WERI-Rb-1 (cell line): ENCODE measurements at places on chromosomes 12 and 14.
A peak's percentile ranks its signal among the peaks of the same experiment; 100 is the strongest.

GRCh38 chr12:54197431-54197909 lies 8.7 kb upstream of the SMUG1 start:
- DNase-seq, result no peak

- peak; percentile 69 for DNase-seq
Measured at GRCh38 chr12:117025481-117026151, 73.6 kb downstream of the TESC start.

GRCh38 chr12:58487255-58487654 lies 433.0 kb downstream of the LRIG3 start:
- DNase-seq, result no peak

- no peak for DNase-seq
Measured at GRCh38 chr12:113202300-113203075, 17.0 kb downstream of the RITA1 start.

GRCh38 chr12:89525305-89525823 lies 483 bp downstream of the POC1B start:
- peak; percentile 42 for DNase-seq

DNA sequence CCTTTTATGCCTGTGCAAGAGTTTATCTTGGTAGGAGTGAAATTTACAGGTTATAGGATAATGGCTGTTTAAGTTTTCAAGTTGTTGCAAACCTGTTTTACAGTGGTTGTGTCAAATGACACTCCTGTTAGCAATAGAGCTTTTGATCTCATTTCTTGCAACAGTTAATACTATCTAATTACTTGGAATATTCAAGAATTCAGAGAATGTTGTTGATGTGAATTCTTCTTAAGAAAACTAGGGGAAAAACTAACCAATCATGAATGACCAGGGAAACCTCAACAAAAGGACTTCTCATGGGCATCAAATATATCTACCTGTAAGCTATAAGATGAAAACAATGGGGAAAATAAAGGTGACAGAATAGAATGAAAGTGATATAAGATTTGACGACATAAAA lies 85.0 kb downstream of the IPO8 start:
- no peak for DNase-seq

DNA sequence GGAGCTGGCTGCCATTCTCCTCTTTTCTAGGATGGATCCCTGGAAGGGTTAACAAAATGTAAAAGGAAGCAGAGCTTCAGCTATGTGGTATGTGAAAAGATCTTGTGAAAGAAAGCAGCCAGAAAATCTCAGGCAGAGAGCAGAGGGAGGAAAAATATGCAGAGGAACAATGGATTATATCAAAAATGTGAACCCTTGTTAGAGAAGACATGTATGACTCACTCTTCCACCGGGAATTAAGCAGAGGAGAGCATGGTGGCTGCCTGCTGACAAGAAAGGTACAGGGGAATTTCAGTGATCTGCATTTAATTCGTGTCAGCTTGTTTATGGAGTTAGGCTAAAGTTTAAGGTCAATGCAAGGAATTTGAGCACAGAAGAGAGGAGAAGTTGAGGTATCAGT lies 46.3 kb downstream of the KCNA1 start:
- DNase-seq, result no peak

DNA sequence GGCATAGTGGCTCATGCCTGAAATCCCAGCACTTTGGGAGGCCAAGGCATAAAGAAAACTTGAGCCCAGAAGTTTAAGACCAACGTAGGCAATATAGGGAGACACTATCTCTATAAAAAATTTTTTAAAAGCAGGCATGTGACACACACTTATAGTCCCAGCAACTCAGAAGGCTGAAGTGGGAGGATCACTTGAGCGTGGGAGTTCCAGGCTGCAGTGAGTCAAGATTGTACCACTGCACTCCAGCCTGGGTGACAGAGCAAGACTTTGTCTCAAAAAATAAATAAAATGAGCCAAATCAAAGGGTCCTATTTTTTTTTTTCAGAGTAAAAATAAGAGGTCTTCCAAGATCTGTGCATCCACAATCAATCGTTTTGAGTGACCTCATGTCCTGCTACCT lies 237.6 kb downstream of the SLC16A7 start:
- DNase-seq, result no peak

DNA sequence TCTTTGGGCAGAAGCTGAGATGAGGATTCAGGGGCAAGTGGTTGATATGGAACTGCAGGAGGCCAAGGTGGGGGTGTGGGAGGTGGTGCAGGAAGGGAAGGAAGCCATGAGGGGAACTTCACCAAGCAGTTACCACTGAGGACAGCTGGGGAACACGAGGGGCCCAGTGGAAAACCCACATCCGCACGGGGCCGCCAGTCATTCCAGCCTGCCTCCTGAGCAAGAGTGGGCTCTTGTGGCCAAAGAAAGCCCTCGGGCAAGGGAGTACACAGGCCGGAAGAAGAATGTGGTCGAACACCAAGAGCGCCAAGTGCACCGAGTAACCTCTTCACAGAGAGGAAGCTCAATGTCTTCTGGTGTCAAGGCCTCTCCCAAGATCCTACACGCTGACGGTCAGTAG lies 252.2 kb upstream of the FOXN3 start:
- DNase-seq, result no peak

DNA sequence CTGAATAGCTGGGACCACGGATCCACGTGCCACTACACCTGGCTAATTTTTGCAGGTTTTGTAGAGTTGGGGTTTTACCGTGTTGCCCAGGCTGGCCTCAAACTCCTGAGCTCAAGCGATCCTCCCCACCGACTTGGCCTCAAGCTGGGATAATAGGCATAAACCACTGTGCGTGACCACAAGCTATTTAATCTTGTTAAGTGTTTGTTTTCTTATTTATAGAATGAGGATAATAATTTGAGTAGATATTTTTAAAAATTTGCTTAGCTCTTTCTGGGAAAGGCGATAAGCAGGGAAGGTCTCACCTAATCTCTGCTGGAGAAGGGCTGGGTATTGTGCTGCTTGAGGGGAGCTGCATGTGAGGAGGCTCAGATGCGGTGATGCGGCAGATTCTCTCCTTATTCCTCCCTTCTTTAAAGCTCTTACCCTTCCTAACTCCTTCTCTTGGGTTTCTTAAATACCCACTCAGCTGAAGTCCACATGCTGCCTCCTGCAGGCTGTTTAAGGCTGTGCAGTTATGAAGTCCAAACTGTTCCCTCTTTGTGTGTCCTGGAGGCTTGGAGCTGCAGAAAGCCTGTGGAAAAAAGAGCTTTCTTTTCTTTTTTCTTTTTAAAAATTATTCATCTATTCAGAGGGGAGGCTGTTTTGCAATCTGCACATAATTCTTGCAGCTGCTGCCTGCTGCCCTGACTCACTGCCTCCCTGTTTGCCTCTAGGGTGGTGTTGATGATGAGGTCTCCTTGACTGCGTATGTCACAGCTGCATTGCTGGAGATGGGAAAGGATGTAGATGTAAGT lies 37.9 kb downstream of the A2ML1 start:
- DNase-seq, result peak; percentile 40

DNA sequence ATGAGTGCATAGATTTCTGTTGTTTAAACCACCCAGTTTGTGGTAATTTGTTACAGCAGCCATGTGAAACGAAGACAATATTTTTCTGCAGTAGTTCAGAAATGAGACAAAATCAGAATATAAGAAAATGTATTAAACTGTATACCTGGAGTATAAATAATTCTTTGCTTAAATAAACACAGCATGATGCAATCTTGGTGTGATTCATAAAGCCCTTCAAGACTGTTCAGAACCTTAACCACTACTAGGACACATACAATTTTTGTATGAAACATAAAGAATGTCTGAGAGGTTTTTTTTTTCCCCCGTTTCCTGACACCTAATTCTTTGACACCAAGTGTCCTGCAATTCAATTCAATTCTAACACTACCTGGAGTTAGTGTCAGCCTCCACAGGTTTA lies 10.5 kb downstream of the C12orf75 start:
- no peak for DNase-seq

DNA sequence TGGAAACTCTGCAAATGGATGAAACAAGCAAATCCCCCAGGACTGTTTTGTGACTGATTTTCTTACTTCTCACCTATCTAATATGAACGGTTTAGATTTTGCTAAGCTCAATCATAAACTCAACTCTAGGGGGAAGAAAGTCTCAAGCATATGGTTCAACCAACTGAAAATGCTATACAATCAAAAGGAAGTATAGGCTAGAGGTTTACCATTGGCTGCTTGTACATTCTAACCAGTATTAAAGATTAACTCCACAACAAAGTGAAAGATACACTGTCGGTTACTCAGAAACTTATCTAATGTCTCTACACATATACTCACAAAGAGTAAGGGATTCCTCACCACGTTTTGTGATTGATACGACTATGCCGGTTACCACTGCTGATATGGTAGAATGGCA lies 281.8 kb upstream of the SOX5 start:
- no peak for DNase-seq

GRCh38 chr14:23104591-23105347 lies at the start of gene CIROP:
TSS of gene CIROP (minus strand) at chr14:23104989. CDS start at chr14:23104920, 69 bp downstream.
- DNase-seq, result no peak

- no peak for DNase-seq
Measured at GRCh38 chr12:116551151-116551550, 8.0 kb upstream of the MAP1LC3B2 start.

- DNase-seq, result no peak
Measured at GRCh38 chr14:68667313-68667791, 125.5 kb downstream of the ZFP36L1 start.

DNA sequence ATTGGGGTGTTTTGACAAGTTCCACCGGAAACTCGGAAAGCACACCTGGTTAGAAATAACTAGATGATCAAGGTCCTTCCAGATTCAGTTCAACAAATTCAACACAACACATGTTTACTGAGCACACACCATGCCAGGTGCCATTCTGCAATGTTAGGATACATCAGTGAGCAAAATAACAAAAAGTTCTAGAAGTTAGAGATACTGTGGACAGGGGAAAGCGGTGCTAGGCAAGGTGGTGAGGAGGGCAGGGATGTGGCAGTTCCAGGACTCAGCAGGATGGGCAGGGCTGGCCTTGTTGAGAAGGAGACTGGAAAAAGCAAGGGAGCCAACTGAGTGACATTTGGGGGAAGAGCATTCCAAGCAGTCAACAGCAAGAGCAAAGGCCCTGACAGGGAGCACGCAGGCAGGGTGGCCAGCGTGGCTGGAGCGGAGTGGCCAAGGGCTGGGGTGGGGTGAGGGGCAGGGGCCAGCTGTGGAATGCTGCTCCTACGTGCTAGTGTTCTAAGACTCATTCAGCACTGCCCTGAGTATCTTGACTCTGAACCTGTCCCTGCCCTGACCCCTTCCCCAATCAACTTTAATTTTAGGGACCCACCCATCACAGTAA lies 19.4 kb upstream of the FAIM2 start:
- no peak for DNase-seq

- DNase-seq, result no peak
Measured at GRCh38 chr14:74988131-74988530, 14.6 kb upstream of the EIF2B2 start.

GRCh38 chr12:66746489-66747201 lies 67.8 kb upstream of the GRIP1 start:
- DNase-seq, result no peak

- no peak for DNase-seq
Measured at GRCh38 chr14:36928432-36928831, 244.0 kb downstream of the SLC25A21 start.

DNA sequence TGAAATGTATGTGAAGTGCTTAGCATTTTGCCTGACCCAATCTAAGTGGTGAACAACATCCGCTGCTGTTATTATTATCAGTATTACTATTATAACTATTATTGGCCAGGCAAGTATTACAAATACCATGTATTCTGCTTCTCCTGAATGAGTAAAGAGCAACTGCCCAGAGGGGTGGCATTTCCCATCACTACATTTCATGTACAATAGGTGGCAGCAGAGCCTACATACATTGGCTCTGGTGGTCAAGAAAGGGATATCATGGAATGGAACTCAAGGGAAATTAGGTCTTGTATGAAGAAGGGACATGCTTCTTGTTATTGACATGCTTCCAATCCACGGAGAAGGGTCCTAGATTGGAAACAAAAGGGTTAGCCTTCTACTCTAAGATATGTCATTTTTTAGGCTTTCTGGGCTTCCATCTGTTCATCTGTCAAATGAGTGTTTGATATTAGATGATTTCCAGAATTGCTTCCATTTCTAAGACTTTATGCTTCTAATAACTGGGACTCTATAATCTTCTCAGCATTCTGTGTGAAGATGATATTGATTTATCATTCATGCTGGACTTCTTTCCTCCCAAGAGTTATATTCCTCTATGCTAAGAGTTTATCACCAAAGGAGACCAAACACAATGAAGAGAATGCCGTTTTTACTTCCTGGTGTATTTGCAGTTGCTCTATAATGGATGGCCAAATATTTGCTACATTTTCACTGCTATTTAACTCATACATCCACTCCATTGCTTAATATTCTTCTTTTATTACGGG lies 239.1 kb downstream of the SSPN start:
- DNase-seq, result peak; percentile 48

DNA sequence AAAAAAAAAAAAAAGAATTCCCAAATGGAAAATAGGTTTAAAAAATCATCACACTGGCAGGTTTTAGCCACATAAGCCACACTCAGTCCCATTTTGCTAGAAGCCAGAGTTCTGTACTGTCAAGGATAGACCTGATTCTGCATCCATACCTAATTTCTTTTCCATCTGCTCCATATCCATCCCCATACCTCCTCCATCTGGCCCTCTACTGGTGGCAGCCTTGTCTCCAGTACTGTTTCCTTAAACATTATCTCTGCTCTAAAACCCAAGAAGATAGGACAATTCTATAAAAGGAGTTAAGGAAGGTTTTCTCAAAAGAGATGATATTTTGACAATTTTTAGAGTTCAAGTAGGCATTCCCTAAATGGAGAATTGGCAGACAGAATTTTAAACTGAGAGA lies 26.0 kb upstream of the RXYLT1 start:
- DNase-seq, result peak; percentile 9

GRCh38 chr12:26196421-26196716 lies 996 bp downstream of the SSPN start:
- no peak for DNase-seq

- no peak for DNase-seq
Measured at GRCh38 chr12:130354407-130354806, 16.7 kb downstream of the PIWIL1 start.

DNA sequence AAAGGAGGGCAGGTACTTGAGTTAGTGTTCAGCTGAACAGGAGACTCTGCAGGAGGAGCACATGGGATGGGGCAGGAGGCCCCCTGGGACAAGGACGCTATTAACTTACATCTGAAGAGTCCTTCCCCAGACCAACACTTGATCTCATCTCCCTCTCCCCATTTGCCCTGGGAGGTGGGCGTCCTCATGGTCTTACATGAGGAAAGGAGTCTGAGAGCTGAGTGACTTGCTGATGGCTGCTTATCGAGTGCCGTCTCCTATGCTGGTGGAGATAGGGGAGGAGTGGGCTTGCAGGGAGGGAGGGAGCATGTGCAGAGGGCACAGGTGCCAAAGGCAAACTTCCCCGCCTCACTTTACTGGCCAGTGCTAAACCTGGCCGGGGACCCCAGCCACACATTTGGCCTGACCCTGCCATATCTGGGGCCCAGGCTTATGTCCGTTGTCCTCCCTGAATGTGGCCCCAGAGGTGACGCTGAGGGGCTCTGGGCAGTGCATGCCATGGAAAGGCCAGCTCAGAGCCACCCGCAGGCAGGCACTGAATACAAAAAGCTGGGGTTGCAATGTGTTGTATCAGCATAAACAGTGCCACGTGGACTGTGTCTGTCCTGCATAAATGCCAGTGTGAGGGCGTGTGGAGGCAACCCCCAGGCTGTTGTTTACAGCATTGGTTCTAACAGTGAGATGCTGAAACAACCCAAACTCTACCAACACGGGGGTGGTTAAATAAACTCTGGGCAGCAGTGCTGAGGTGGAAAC lies 29.4 kb downstream of the FAIM2 start:
- DNase-seq, result no peak
